Epithelial cell of alveolus of lung (primary cell): ENCODE measurements at places on chromosomes 6 and 20. TPM values are rescaled to one million over a fixed set of nuclear protein-coding genes. Genes with fewer than 3 reads are reported as not detected.

Gene ABHD16B
- total RNA-seq = not detected in 2 replicates

Gene CCN6
- not detected in 2 replicates for total RNA-seq

Gene ZNF311
- total RNA-seq = 1.4 and 2.2 TPM in 2 replicates

Gene KIF25
- 0.56 TPM in 1 of 2 replicates, not detected in the other for total RNA-seq

Gene OLIG3
- not detected in 2 replicates for total RNA-seq

Gene ENPP5
- 0.56 and 1.0 TPM in 2 replicates for total RNA-seq

Gene SLC13A3
- total RNA-seq = 3.1 and 8.2 TPM in 2 replicates

Gene DZANK1
- total RNA-seq = 0.65 and 0.72 TPM in 2 replicates

Gene ANKEF1
- total RNA-seq = 0.52 and 0.72 TPM in 2 replicates

Gene FILIP1
- total RNA-seq = 0.26 and 0.32 TPM in 2 replicates

Gene RSPO3
- 0.26 and 3.8 TPM in 2 replicates for total RNA-seq

Gene C6orf52
- total RNA-seq = 3.9 TPM in 1 of 2 replicates, not detected in the other

Gene TMEM244
- total RNA-seq = not detected in 2 replicates

Gene NMBR
- total RNA-seq = not detected in 2 replicates

Gene BMP2
- total RNA-seq = 11.2 and 22.0 TPM in 2 replicates

Gene PPP1R11
- 32.4 and 42.3 TPM in 2 replicates for total RNA-seq

Gene SLC16A10
- total RNA-seq = 0.08 TPM in 1 of 2 replicates, not detected in the other

Gene SPATA25
- total RNA-seq = 0.72 and 1.2 TPM in 2 replicates
